Stimulated activated CD8-positive, alpha-beta memory T cell treated with anti-CD3 and anti-CD28 coated beads, Interleukin-15, amount 100 ng/mL, for 48 hours (primary cell): ENCODE measurements at places on chromosomes 4 and X.
A peak's percentile ranks its signal among the peaks of the same experiment; 100 is the strongest.

DNA sequence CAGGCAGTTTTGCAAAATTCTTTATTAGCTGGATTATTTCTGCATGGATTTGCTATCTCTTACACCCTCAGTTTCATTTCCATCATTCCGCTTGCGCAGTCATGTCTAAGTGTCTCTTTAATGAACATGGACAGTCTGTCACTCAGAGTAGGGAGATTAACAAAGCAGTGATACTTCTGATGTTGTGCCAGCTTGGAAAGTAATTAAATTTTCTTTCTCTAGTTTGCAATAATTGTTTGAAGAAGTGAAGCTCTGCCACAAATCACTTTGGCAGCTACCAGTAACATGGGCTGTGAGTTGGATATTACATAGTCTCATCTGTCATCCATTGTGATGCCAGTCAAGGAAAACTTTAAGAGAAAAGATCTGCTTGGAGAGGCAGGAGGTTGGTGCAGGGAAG is 324.8 kb upstream of the NWD2 start:
- DNase-seq: no peak

DNA sequence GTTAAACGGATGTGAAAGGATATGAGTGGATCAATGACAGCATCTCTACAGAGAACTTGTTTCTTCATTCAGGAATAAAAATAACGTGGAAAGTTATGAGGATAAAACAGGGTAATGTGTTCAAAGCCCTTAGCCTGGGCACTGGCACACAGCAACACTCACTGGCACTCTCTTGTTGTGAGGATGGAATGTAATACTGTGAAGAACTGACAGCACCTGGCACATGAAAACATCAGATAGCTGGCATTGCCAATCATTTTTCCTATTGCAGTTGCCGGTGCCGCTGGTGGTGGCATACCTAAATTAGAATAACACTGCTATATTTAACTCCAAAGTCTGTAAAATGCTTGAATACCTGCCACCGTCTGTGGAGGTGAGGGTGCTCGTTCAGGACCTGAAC is 1061.2 kb downstream of the DMD start:
- no peak for DNase-seq

- DNase-seq: no peak
Observed at GRCh38 chr4:125464146-125464545, 149.4 kb downstream of the FAT4 start.

GRCh38 chr4:149008415-149009025 is 566.3 kb upstream of the NR3C2 start:
- DNase-seq: no peak

DNA sequence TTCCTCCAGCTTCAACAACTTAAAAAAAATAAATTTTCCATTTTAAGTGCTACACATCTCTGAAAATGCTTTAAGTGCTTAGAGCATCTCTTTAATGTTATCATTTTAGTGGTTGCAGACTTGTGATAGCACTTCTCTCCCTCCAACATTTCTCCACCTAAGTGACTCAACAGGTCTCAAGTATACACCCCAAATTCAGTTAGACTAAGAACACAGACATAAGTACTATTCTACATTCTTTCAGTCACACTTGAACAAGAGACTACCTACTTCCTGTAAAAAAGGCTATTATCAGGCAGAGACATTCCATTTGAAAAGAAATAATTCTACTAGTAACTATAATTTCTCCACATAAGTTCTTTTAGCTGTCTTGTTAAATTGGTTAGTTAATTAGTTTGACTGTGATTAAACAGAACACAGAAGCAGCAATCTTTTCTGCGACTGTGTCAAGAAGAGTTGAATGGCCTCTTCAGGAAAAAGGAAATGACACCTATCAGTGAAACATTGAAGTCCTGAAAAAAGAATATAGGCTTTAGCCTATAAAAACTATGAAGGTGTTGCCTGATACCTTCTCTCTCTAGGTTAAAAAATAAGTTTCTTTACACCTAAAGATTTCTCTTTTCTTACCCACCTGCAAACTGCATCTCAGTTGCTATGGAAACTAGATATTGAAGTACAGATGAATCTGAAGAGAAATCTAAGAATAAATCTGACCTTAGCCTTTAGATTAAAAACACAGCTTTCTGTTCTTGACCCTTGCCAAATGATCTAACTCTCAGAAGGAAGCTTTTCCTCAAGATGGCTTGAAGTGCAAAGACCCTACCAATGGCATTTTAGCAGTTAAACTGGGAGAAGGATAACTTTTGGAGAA is 18.0 kb downstream of the NAF1 start:
- DNase-seq: no peak

DNA sequence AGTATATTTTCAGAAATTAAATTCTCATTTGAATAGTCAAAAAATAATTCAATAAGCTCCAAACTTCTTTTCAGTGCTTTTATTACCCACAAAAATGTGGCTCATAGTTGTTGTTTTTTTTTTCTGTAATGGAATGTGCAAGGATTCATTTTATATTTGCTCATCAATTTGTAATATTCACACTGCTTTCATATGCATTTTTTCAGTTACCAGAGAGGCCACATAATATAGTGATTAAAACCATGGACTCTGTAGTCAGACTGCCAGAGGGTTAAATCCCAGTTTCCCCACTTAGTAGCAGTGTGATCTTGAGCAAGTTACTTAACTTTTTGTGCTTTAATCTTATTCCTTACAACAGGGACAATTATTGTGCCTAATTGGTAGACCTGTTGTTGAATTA is 64.5 kb downstream of the FAM9B start:
- DNase-seq: no peak

GRCh38 chr4:136281889-136282288 is 1250.4 kb downstream of the PCDH18 start:
- DNase-seq: no peak

GRCh38 chr4:25030277-25031076 is at the start of gene LGI2:
TSS of gene LGI2 (minus strand) at chr4:25030946. CDS start at chr4:25030693, 253 bp downstream.
- DNase-seq: no peak

DNA sequence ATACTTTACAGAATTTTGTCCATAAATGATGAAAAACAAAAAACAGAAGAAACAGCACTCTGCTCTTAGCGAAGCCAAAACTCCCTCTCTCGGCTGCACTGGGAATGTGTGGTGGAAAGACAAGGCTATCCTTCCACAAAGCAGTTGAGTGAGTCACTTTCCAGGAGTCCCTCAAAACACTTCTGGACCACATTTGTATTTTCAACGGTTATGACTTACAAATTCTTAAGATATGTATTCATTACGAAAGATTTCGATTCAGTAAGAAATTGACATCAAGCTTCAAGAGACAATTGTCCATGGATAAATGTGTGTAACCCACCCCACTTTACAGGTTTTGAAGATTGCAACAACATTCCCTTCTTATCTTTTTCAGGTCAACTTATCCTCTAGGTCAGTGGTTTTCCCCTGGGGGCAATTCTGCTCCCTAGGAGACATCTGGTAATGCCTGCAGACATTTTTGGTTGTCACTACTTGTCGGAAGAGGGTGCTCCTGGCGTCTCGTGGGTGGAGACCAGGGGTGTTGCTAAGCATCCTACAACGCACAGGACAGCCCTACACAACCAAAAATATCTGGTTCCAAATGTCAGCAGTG is 66.7 kb upstream of the MTNR1A start:
- no peak for DNase-seq

DNA sequence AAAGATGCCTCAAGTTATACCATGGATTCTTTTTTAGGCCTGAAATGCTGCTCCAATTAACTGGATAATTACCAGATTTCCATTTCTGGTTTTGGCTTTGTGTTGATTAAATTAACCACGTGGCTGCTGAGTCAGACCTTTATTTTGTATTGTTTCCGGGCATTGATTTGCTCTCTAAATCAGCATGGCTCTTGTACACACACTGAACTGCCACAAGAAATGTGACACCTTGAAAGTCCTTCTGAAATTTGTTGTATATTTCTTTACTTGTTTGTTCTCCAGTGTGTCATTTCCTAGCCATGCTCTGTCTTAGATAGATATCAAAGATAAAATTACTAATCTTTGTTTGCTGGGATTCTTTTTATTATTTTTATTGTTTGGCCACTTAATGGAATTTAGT is 11.7 kb downstream of the MTTP start:
- no peak for DNase-seq

GRCh38 chr4:1856943-1857699 is 1.2 kb upstream of the LETM1 start:
- no peak for DNase-seq

- no peak for DNase-seq
Observed at GRCh38 chrX:14936561-14936960, 63.3 kb downstream of the MOSPD2 start.

DNA sequence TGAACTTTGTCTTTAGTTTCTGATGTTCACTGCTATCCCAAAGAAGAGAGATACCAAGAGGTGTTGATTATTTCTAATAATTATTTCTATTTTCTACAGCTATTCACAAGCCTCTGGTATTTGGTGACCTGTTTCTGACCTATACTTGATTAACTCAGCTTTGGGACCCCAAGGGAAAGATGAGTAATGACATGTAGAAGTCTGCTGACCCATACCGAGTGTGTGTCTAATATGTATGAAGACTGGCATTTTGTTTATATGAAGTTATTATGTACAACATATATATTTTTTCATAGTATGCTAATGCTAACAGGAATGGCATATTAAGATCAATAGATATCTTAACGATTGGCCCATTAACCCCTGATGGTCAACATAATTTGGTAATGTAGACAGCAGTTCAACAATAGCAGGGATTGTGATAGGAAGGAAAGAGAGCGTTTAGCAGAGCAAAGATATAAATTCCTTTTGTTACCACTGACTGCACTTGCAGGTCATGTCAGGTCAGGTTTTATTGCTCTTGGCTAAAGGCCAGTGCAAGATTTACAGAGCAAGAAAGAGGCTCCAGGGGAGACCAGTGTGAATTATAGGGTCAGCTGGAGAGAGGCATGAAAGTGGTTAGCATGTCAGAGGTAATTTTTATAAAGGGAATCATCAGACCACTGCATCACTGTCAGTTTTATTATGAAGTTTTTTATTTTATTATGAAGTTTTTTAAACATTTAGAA is 94.7 kb upstream of the DIPK2B start:
- no peak for DNase-seq

GRCh38 chrX:112913807-112914206 is 73.2 kb upstream of the AMOT start:
- DNase-seq: no peak

- DNase-seq: no peak
Observed at GRCh38 chr4:159071178-159071968, 31.5 kb upstream of the RAPGEF2 start.

- DNase-seq: no peak
Observed at GRCh38 chr4:129335276-129335675, 239.3 kb downstream of the C4orf33 start.

DNA sequence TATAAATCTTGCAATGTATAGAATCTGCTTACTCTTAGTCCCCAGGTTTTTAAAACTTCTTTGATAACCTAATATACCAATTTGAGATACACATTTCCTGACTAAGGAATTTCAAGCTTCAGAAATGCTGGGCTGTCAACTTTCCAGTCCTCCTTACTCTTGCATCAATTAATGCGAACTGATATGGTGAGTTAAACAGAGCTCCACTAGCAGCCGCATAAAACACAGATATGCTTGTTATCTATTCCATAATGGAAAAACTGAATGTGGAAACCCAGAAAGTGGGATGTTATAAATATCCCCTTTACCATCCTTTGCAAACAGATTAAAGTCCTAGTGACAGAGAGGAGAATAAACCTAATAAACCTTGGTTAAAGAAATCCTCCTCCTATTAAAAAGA is 1913.7 kb downstream of the STIM2 start:
- DNase-seq: no peak

DNA sequence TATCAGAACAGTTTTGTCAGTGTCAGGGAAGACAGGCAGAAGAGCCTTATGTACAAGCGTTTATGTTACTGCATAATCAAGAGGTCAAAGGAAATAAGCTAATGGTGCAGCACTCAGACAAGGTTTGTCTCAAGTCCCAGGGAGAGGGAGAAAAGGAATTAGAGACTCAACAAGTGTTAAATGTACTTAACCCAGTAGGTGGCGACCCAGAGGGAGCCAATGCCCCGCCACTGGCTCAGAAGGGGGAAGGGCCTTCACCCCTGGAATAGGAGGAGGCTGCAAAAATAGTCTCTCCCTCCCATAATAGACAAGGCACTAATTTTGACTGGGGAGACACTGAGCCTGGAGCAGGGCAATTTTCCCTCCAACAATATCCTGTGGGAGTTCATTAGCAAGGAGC is 14.1 kb upstream of the PAPSS1 start:
- no peak for DNase-seq

- DNase-seq: no peak
Observed at GRCh38 chrX:12844319-12844718, 22.6 kb upstream of the TLR7 start.

DNA sequence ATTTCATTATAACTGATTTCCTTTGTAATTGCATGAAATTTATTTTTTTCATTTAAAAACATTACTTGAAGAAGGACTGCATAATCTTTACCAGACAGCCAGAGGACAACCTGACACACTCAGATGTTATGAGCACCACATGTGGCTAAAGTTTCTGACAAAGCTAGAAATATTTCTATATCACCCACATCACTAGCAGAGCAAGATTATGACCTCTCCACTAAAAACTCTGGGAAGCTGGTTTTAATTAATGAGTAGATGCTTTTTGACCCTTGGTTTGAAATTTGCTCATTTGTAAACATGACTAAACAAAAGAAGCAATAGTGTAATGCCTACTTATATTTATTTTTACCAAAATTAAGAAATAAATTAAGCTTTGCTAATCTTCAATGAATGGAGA is 661.5 kb upstream of the EPHA5 start:
- no peak for DNase-seq

GRCh38 chr4:41122775-41123174 is 91.6 kb downstream of the APBB2 start:
- DNase-seq: no peak

- no peak for DNase-seq
Observed at GRCh38 chr4:156583265-156583664, 388.3 kb downstream of the PDGFC start.

- DNase-seq: peak; percentile 14
Observed at GRCh38 chr4:184100297-184100885, 117.3 kb downstream of the ENPP6 start.

DNA sequence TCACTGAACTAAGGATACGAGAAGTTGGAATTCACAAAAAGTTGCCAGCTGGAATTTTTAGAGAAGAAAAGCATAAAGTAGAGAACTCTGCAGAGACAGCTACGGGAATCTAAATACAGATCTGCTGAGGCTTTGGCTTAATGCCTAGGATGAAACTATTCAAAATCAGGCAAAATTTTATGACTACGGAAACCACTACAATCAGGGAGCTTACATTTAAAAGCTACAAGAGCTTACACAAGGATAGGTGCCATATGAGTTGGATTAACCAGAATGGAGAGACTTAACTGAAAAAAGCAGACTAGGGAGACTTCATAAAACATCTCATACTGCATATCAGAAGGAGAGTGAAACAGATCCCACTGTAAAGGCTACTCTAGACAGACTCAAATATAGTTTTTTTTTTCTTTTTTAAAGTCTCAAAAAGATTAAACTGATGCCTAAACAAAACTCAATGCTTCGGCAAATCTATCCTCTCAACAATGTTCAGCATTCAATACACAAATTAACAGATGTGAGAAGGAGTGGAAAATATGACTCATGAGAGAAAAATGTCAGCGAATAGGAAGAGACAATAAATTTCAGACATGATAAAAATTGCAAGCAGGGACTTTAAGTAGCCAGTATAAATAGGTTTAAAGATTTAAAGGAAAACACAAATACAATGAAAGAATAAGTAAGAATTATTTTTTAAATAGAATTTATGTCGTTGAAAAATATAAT is 586.1 kb downstream of the FSTL5 start:
- no peak for DNase-seq

- DNase-seq: no peak
Observed at GRCh38 chr4:73055241-73055897, 14.1 kb downstream of the COX18 start.

GRCh38 chr4:76342191-76342590 is 35.7 kb downstream of the STBD1 start:
- DNase-seq: no peak

GRCh38 chr4:63901304-63901703 is 507.9 kb downstream of the TECRL start:
- DNase-seq: no peak
